Activated CD8-positive, alpha-beta memory T cell treated with anti-CD3 and anti-CD28 coated beads, Interleukin-2, amount 10 ng/mL, durations not matched to agents 7 days and 5 days (primary cell): ENCODE measurements at places on chromosomes 6 and 20. TPM values are rescaled to one million over a fixed set of nuclear protein-coding genes. Genes with fewer than 3 reads are reported as not detected.

DNA sequence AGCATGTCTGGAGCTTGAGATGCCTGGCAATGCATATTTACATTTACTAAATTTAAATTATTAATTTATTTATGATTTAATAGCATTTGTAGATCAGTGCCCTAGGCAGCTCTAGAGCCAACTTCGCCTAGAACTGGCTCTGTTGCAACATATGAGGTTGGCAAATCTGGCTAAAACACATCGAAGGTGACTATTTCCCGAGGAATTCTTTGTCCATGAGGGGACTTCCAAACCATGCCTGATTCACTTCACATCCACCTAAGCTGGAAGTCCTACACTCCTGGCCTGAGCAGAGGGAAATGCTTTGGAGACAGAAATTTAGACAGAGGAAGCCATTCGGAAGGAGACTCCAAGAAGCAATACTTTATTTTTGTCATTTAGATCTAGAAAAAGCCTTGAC, 211.0 kb upstream of the ARG1 start:
- DNase-seq = no peak

DNA sequence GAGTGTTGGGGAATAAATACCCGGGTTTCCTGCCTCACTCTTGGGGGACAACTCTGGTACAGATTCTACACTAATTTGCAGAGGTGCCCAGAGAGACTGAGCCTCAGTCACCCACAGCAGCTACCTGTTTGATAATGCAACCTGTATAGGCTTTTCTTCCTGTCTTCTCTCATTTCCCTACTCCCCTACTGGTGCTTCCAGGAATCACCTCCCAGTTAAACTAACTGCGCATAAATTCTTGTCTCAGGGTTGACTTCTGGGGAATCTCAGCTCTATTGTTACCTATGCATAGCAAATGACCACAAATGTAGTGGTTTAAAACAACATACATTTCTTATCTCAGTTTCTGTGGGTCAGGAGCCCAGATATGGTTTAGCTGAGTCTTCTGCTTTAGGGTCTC, 11.3 kb downstream of the OCSTAMP start:
- no peak for DNase-seq

HLA-DQB1 gene
- 89.8 TPM for total RNA-seq

- no peak for DNase-seq
Measured at GRCh38 chr6:7202950-7203349, 95.2 kb downstream of the RREB1 start.

- DNase-seq = no peak
Measured at GRCh38 chr6:43186019-43186418, 4.0 kb downstream of the CUL9 start.

RRAGD gene
- total RNA-seq = 5.7 TPM

LIN28B gene
- total RNA-seq = not detected

- DNase-seq = no peak
Measured at GRCh38 chr6:73798592-73798991, 102.6 kb downstream of the CD109 start.

- no peak for DNase-seq
Measured at GRCh38 chr6:108029226-108029921, 45.2 kb downstream of the OSTM1 start.

- no peak for DNase-seq
Measured at GRCh38 chr6:44446626-44447300, 59.3 kb downstream of the CDC5L start.

TTK gene
- total RNA-seq = 40.1 TPM

GRCh38 chr6:64146094-64146493, 510.5 kb downstream of the PHF3 start:
- no peak for DNase-seq

DNA sequence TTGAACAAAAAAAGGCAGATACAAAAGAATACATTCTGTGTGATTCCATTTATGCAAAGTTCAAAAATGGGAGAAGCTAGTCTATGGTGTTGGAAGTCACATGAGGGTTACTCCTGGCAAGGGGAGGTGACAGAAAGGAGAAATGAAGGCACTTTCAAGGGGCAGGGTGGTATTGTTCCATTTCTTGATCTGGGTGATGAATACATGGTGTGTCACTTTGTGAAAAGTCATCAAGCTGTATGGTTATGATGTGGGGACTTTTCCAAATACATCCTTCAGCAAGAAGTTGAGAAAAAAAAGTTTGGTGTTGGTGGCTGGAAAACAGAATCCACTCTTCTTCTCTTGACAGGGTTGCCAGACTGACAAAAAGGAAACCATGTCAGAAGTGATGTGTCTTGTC, 60.6 kb upstream of the MDGA1 start:
- DNase-seq = no peak

HLA-A gene
- total RNA-seq = 1,622 TPM

GRCh38 chr6:43835872-43836419, 65.9 kb downstream of the VEGFA start:
- DNase-seq = no peak

GRCh38 chr6:119350202-119350951, 816 bp upstream of the MAN1A1 start:
- DNase-seq = peak; percentile 67

DNA sequence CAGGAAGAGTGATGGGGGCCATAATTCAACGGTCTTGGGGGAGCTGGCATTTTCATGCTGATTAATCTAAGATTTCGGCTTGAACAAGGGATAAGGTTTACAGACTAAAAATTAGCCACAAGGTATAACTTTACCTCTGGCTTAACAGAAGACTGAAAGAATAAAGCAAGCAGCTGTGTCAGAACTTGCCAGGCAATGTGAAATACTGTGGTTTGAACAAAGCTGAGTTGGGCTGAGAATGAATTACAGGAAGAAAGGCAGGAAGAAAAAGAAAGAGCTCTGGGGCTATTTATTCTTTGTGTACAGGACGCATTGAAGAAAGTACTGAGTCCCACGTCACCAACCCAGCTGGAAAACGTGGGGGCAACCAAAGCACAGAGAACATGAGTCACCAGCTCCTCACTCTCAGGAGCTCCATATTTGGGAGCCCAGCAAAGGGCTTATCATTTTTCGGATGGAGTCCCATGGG, 121.5 kb upstream of the NEDD9 start:
- peak; percentile 83 for DNase-seq

- no peak for DNase-seq
Measured at GRCh38 chr20:20894753-20895152, 182.3 kb upstream of the RALGAPA2 start.

DNA sequence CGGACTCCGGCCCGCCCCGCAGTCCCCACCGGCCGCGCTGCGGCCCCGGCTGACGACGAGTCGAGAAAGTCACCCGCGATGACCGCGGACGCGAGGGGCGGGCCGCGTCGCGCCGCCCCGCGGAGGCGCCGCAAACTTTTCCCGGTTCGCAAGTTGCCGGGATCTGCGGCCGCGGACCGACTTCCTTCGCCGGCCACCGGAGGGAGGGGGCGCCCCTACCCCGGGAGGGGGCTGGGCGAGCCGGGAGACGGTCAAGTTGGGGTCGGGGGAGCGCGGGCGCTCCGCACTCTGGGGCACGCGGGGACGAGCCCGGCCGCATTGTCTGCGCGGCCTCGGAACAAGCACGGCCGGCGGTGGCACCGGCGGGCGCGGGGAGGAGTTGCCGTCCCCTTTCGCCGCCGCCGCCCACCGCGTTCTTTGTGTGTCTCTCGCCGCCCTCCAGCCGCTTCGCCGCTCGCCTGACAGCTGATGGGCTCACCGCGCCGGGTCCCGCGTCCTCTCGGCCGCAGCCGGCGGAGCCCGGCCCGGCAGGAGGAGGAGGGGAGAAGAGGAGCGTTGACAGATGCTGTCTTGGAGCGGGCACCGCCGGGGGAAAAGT, 131.6 kb downstream of the OGFRL1 start:
- no peak for DNase-seq

PAK5 gene
- not detected for total RNA-seq

BPIFB2 gene
- not detected for total RNA-seq

GRCh38 chr6:19759117-19759880, 77.9 kb upstream of the ID4 start:
- no peak for DNase-seq

SYCP2 gene
- total RNA-seq = 25.7 TPM

DNA sequence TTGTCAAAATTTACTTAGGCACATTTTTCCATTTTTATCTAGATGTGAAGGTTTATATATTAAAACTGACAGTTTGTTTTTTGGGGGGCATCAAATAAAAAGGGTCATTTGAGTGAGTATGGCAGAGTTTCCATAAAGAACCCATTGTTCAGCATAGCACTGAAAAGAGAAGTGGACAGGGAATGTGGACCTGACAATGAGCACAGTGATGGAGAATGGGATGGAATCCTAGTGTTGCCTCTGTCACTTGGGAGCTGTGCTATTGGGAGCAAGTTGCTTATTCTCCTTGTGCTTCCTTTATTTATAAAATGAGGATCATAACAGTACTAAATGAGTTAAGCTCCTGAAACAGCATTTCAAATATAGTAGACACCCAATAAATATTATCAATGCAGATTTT, 130.7 kb upstream of the SIM1 start:
- DNase-seq = no peak

GRCh38 chr6:157661652-157662051, 161.4 kb upstream of the SNX9 start:
- DNase-seq = no peak

GRCh38 chr6:1463275-1463674, 73.9 kb downstream of the FOXF2 start:
- DNase-seq = no peak

PRDM13 gene
- total RNA-seq = not detected

SEL1L2 gene
- not detected for total RNA-seq

DNA sequence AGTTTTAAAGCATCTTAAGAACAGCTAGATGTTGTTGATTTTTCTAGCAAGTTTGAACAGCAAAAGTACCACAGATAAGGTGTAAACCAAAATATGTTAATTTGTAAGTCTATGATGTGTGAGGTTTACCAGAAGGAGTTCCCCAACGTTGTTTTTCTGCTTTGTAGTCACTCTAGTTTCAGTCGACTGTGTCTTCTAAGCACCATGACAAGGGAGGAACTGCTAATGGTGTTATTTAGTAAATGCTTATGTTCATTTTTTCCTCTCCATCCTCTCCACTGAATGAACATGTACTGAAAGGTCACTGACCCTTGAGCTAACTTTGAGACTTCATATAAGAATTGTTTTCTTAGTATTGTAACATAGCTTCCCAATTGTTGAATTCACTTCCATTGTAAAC, 3.0 kb downstream of the ENPP3 start:
- no peak for DNase-seq

DNA sequence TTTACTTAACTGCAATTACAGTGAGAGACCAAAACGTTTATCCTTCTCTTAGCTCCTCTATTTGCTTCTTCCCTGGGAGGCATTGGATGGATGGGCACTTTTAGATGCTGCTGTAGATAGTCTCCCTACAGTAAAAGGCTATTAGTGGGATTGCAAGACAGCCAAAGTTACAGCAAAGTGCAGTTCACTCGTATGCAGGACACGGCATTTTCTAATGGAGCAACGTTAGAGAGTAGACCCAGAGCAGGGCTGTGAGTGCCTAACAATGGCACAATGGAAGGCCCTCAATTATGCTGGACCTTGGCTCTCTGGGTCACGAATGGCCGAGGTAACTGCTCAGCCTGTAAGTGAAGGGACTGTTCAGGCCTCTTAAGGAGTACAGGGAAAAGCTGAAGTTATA, 605.8 kb upstream of the NOX3 start:
- DNase-seq = no peak

IL17F gene
- not detected for total RNA-seq

- DNase-seq = no peak
Measured at GRCh38 chr6:132505158-132505557, 7.8 kb downstream of the STX7 start.

DNA sequence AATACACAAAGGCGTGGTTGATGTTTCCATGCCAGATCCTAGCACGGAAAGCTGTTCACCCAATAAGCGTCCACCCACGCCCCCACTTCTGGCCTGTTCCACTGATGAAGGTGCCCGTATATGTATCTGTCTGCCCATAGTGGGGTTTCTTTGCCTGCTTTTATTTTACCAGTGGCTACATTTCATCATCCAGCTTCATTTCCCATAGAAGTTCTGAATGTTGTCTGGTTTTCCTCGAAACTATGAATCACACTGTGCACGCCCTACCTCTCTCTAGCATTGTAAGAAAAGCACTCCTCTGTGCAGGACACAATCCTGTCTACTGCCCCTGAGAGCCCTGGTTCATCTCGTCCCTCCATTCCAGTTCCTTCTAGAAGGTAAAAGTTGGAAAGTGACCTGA, 8.8 kb upstream of the CD93 start:
- DNase-seq = no peak
